ENCODE measurements at places on chromosomes 11 and 22.

DNA sequence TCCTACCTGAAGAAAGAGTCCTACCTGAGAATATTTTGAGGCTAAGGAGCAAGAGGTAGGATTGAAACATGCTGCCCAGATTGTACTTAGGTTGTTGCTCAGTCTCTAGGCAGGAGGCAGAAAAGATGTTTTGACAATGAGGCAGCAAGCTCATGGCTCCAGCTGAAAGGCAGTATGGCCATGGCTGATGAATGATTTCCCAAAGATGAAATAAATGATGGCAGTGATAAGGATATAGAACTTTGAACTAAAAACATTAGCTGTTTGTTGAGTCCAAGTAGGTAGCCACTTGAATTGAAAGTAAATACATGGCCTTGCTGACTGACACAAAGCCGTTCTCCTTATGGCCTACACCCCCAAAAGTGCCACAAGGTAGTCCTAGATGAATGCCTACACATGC lies 6.8 kb upstream of the NEU3 start:
- DNase-seq: no peak

GRCh38 chr11:71302534-71302909 lies 50.1 kb upstream of the SHANK2 start:
- no peak for DNase-seq

- DNase-seq: no peak
These were observed 12.0 kb upstream of the TMEM121B start for GRCh38 chr22:17133137-17133536.

DNA sequence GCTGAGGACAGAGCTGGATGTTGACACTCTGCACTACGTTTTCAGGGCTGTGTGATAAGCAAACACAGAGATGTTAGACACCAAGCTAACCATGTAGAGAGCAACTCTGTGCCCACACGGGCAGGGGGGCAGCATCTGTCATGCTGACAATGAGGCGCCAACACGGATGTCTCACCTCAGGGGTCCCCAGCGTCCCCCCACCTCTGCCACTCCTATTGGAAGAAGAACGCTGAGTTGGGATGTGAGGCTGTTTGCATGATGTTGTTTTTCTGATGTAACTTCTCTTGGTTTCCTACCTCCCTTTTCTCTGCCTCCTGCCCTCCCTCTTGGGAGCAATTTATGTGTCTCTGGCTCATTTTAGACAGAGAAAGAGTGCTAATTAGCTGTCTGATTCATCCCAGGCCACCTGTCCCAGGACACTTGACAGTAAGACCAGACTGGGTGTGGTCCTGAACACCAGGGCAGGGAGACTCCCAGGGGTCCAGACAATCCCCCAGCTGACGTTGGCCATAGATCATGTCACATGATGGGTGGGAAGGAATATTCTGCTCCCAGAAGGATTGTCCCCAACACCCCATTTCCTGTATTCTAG lies 89.2 kb upstream of the NCAM1 start:
- no peak for DNase-seq

- no peak for DNase-seq
These were observed 13.2 kb downstream of the TANGO2 start for GRCh38 chr22:20034143-20034542.

DNA sequence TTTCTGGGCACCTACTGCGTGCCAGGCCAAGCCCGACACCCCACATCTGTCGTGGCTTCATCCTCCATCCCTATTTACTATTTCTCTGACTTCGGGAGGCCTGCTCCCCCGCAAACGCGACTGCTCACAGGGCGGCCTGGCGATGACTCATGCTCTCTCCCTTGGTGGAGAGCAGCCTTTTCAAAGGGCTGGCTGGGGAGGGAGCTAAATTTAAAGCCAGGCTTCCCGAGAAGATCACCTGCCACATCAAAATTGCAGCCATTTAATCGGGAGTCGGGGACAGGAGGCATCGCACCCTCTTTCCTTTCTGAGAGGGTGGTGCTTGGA lies 24.9 kb upstream of the SHISAL1 start:
- peak; percentile 56 for DNase-seq

- no peak for DNase-seq
These were observed 124.7 kb downstream of the MED15 start for GRCh38 chr22:20632082-20632481.

DNA sequence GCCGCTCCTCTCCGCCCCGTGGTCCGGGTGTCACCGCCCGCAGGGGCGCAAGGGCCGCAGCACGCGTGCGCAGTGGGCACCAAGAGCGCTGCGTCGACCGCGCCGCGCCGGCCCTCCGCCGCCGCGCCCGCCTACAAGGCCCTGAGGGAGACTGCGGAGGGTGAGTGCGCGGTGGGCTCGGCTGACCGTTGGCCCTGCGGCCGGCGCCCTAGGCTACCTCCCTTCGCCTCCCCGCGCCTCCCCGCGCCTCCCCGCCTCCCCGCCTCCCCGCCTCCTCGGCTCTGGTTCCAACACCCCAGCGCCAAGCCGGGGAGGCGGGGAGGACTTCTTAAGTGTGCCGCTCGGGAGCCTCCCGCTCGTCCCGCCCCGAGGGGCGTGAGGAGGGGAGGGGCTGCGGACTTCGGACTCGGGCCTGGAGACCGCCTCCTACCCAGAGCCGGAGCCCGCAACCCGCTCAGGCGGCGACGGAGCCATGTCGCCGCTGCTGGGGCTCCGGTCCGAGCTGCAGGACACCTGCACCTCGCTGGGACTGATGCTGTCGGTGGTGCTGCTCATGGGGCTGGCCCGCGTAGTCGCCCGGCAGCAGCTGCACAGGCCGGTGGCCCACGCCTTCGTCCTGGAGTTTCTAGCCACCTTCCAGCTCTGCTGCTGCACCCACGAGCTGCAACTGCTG lies at the start of gene AQP11:
Gene AQP11 (plus strand): TSS at position 433 of the 673 bp plus-strand sequence. CDS start 40 bp downstream, at position 473.
- peak; percentile 80 for DNase-seq

DNA sequence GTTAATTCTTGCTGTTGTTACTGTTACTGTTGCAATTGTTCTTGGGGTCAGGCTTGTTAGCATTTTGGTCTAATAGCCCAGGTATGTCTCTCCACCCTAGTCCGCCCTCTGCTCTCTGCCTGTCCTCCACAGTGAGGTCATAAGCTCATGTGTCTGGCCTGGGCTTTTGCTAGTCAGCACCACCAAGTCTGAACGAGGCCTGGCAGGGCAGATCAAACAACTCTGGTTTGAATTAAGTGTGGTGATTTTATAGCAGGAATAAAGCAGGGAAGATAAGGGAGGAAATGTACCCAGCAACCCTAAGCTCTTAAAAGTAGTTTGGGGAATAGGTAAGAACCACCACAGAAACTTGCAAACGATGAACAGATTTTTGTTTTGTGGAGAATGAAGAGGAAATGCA lies 98.7 kb downstream of the ABTB2 start:
- no peak for DNase-seq

DNA sequence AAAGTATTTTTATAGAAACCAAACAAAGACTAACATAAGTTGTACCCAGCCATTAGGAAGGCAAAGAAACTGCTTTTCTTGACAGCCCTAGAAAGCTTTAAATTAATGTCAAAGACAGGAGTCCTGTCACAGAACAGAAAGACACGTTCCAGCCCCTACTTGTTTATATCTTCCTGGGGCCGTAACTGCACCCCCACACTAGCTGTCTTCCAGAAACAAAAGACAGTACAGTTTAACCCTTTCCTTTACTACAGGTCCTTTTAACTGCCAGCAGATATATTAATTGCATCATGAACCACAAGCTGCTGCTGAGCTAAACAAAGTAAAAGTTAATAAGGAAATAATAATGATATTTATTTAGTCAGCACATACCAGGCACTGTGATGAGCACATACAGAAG lies 20.3 kb upstream of the CFAP300 start:
- DNase-seq: no peak

- peak; percentile 62 for DNase-seq
These were observed 55.1 kb downstream of the PACSIN2 start for GRCh38 chr22:42959576-42960509.

- DNase-seq: no peak
These were observed 4.4 kb downstream of the NCAM1 start for GRCh38 chr11:112965656-112966055.

GRCh38 chr11:113255741-113256140 lies 58.6 kb upstream of the TTC12 start:
- no peak for DNase-seq

- DNase-seq: peak; percentile 58
These were observed 21.9 kb downstream of the ZMAT5 start for GRCh38 chr22:29744902-29745301.

- no peak for DNase-seq
These were observed 43.5 kb downstream of the MYH9 start for GRCh38 chr22:36344106-36344827.

DNA sequence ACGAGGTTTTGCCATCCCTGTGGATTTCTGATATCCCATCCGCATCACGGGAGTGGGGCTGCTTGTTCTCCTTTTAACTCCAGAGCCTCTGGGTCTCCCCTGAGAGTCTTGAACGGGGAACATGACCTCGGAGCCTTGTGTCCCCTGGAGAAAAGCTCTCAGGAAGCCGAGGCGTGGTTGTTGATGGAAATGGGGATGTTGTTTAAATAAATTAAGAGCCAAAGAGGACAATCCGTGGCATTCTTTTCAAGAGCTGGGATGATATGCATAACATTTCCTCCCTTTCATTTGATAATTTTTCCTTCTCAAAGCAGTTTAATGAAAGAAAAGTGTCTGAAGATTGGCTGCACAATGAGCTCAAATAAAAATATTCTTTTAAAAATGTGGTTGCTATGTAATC lies 14.2 kb downstream of the TSPAN18 start:
- DNase-seq: no peak

GRCh38 chr11:102456381-102456780 lies 3.8 kb upstream of the TMEM123 start:
- peak; percentile 14 for DNase-seq

DNA sequence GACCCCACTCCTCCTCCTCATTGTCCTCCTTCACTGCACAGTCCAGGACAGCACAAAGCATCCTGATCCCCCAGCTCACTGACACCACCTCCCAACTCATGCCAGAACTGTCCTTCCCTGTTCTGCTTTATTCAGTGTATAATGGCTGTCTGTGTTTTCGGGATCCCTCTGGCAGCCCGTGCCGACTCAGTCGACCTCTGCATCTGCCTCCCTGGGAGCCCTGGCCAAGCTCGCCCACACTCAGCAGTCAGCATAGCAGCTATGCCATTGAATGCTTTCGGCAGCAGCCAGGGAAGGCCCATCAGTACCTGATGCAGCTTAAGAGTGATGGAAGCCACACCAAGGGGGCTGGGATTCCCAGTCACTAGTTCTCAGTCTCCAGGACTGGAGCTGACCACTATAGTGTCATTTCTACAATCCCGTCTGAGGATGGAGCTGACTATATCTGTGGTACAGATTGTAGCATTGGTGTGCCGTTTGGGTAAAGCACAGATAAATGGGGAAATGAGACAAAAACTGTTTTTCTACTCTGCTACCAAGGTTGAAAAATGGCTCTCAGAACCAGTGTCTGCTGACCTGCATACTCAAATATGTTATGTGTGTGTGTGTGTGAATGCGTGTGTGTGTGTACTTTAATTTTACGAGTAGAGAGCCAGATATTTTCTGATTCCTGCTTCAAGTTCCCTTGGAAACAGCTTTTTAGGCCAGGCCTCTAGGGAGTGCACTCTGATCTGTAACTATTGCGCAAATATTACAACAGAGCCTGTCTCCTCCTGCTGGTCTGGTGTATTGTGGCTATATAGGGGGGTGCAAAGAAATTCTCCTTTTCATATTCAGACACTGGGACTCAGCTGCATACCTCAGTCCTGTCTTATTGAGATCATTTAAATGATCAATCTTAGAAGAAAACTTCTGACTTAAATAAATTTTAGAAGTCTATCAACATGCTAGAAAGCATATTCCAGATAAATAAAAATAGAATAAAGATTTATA lies 78.8 kb upstream of the TOP3B start:
- peak; percentile 81 for DNase-seq

GRCh38 chr11:6608011-6608410 lies 4.0 kb downstream of the TAF10 start:
- DNase-seq: peak; percentile 60

DNA sequence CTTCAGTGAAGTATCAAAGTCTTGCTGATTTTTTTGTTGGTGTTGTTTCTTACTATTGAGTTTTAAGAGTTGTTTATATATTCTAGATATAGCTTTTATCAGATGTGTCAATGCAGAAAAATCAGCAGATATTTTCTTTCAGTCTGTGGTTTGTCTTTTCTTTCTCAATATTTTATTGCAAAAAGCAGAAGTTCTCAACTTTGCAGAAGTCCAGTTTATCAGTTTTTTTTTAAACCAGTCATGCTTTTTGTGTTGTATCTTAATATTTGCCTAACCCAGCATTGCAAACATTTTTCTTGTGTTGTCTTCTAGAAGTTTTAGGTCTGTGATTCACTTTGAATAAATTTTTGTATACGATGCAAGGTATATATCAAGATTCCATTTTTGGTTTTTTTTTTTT lies 7.0 kb downstream of the ASRGL1 start:
- no peak for DNase-seq

DNA sequence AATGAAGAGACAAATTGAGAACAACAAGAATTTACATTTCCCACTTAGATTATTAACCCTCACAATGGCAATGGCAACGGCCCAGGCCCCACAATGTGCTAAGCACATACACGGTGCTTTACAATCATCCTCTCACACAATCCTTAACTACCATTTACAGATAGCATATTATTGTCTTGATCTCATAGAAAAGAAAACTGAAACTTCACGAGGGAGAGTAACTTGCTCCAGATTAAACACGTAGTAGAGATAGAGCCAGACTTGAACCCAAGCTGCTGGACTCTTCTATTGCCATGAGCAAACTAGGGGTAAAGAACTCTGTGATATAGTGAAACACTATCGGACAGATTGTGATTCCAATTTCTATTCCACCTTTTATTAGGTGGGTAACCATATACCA lies 665.1 kb downstream of the DLG2 start:
- DNase-seq: no peak

- peak; percentile 89 for DNase-seq
These were observed 181.4 kb downstream of the DBX1 start for GRCh38 chr11:19978668-19979518.

- no peak for DNase-seq
These were observed 8.8 kb downstream of the ZBED4 start for GRCh38 chr22:49862496-49862776.

DNA sequence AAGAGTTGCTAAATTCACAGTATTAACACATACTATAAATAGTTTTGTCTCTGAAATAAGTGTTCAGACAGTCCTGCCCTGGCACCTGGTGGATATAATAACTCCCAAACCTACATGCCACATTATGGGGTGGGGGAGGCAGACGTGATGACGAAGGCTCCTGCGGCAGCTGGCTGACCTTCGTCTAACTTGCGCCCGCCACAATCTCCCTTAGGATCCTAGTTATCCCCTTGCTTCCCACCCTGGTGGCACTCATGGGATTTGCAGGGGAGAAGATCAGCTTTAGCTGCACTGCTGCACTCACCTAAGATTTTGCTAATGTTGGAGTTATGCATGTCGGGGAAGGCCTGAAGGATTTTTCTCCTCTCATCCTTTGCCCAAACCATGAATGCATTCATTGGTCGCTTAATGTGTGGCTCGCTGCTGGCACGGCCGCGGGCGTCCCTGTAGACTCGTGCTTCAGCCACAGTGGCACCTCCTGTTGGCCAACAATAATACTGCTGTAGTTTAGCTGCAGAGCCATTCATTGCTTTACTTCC lies 367.6 kb downstream of the SOX6 start:
- DNase-seq: no peak
